CD4-positive, alpha-beta T cell treated with Interferon gamma for 1 hour (primary cell): ENCODE measurements at places on chromosomes 3 and 15.

DNA sequence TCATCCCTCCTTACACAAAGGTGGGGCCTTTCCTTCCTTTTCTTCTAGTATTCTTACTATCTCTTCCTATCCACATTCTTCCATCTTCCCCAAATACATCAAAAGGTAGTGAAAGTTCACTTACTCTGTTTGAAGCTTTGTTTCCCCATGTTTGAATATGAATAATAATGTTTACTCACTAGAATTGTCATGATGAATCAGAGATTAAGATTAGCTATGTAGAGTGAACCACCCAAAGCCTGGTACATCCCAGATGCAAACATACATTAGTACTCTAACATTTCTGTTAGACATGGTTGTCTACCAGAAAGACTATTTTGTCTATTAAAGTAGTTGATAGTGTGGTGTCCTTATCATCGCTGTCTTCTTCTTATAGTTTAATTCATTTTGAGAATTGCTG lies 327.1 kb upstream of the TBC1D5 start:
- no peak for DNase-seq

- DNase-seq: no peak
Observed at GRCh38 chr3:71447803-71448202, 135.7 kb downstream of the FOXP1 start.

DNA sequence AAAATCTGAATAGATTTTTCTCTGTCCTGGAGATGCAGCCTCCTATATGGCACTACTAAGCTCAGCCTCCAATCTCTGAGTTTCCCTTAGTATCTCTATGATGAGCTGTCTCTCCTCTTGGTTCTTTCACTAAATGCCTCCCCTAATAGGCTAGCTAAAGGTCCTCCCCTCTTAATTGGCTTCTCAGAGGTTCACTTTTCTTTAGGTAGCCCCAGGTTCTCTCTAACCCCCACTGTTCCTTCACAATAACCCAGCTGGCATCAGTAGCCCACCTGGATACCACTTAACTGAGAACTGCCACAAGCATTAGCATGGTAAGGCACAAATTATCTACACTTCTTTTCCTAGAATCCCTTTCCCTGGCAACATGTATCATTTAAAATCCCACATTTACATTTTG lies 523.2 kb downstream of the IGSF11 start:
- DNase-seq: no peak

GRCh38 chr3:40691452-40691861 lies 166.7 kb downstream of the ZNF621 start:
- no peak for DNase-seq

GRCh38 chr15:35725353-35725752 lies 179.4 kb upstream of the DPH6 start:
- DNase-seq: no peak

- DNase-seq: no peak
Observed at GRCh38 chr3:148319161-148319915, 378.4 kb upstream of the AGTR1 start.

GRCh38 chr3:140103166-140103565 lies 168.2 kb downstream of the CLSTN2 start:
- no peak for DNase-seq

DNA sequence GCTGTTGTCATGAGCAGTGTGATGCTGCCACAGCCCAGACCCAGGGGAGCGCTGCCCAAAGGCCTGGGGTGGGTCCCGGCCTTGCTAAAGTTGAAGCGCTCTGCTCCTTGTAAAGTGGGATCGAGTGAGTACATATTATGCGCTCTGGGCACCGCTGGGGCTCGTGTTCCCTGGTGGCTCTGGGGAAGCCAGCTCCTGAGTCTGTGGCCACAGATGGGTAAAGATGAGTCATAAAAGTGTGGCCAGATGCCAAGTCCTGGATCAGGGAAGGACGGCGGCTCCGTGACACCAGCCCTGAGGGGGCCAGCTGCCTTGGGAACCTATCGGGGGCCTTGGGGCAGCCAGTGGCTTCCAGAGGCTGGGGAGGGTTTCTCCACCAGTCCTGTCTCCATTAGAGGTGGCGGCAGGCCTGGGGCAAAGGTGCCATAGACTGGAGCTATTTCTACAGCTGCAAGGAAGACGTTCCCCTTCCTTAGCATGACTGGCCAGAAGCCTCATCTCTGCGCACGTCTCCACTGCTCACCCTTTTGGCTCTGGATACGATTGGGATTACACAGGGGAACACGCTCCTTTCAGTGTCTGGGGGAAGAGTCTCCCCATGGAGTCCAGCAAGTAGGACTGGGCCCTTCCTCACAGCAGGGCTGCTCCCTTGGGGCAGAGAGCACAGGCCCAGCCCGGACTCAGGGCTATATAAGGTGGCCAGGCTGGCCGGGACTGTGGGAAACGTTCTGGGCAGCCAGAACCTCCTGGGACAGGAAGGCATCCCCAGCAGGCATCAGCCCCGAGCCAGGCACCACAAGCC lies 1.2 kb upstream of the ITIH4 start:
- DNase-seq: no peak

DNA sequence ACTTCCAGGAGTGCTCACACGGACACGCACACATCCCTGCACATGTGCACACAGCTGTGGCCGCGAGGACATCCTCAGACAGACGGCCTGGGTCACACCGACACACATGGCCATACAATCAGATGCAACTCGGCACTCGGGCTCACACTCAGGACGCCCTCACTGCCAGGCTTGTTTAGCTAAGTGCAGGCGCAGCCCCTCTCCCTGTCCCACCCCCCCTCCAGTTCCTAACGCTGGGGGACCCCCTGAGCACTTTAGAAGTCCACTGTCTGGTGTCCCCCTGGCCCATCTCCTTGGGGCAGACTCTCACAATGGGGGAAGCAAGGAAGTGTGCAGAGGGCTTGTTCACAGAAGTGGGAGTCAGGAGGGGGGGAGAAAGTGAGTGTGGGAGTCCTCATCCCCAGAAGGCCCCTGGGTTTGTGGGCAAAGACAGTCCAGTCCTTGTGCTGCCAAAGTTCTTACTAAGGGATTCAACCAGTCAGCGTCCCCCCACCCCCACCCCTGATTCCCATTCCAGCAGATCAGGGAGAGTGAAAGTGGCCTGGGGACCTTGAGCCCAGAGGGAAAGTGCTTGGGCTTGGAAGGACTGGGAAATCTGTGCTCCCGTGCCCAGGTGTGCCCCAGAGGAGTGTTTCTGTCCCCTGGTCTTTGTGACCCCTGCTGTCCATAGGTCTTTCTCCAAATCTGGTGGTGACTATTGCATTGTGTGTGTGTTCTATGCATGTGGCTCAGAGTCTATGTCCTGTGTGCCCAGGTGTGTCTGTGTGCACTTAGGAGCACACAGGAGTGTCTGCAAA lies 767 bp upstream of the GATA2 start:
- no peak for DNase-seq

DNA sequence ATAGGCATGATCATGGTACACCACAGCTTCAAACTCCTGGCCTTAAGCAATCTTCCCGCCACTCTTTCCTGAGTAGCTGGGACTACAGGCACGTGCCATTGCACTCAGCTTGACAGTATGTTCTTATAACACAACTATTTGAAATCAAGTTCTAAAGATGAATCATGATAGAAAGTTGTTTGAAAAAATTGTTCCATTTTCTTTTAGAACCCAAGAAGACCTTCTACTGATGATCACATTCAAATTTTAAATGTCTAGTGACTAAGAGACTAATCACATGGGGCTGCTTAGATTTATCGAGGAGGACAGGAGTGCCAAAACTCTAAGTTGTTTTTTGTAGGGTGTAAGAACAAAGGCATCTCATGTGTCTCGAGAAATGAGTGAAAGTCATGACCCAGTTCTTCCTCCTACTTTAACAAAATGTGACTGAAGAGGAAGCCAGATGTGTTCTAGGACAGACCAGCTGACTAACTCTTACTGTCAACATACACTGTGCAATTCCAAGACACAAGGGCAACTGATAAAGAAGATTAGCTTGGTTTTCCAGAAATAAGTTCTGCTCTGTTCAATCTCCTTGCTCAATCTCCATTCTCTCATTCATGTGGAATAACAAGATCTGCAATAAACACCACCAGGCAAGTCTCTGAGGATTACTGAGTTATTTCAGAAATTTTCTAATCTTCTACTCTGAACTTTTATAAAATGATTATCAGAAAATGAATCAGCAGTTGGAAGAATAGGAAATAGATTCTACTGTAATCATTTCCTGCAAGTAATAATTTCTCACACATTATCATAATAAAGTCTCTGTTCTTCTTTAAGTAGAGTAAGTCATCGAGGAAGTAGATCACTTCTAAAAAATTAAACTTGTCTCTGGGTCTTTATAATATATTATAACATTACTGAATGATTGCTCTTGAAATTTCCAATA lies 122.6 kb upstream of the CCNL1 start:
- DNase-seq: no peak

DNA sequence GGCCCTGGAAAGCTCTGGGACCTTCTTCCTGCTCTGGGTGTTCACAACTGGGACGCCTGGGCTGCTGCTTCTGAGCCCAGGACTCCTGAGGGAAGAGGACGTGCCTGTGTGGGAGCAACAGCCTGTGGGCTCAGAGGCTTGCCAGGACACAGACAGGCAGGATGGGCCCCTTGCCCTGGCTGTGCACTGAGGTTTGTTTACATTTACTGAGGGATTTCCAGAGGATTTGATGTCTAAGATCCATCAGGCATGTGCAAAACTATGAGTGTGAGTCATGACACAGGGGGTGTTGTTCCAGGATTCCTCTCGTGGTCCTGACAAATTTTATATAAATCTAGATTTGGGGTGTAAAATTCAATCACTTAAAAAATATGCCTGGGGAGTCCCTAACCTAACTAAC lies 10.6 kb downstream of the CCR9 start:
- no peak for DNase-seq

GRCh38 chr3:141294301-141294700 lies 62.7 kb downstream of the PXYLP1 start:
- no peak for DNase-seq

GRCh38 chr3:175212896-175213295 lies 353.8 kb downstream of the NAALADL2 start:
- no peak for DNase-seq
